ENCODE measurements at places on chromosomes 7 and 10. TPM values are rescaled to one million over a fixed set of nuclear protein-coding genes. Genes with fewer than 3 reads are reported as not detected.
A peak's percentile ranks its signal among the peaks of the same experiment; 100 is the strongest.

Gene CAPZA2
- polyA plus RNA-seq, result 170 TPM

Gene KIF5B
- 29.6 TPM for polyA plus RNA-seq

Gene TMEM184A
- not detected for polyA plus RNA-seq

DNA sequence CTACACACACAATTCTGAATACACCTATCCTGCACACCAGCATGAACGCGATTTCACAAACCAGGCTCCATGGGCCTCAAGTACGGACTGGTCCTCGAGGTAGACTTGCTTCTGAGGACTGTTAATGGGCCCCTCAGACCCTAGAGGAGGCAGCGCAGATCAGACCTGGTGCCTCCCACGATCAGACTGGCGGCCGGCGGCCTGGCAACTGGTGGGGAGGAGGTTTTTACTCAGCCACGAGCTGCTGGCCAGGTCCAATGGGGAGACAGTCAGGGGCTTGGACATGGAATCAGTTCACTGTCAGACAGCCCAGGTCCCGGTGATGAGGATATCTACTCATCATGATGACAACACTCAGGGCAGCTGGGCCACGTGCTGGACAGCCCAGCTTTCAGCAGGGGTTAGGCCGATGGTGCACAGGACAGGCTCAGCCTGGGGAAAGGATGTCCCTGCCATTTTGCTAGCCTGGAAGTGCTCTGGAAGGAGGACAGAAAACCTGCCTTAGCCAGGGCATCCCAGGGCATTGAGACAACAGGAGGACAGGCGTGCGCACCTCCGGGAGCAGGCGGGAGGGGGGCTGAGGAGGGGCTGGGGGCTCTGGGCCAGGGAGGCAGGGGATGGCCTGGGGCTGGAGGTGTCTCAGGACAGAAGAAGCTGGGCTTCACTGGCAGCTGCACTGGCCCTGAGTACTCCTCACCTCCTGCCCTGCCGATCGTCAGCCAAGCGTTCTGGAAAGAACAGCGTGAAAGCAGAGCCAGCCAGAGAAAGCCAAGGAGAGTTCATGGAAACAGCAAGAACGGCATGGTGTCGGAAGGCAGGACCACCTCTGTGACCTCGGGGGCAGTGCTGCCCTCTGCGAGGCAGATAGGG lies 48.0 kb upstream of the RASGEF1A start:
- DNase-seq, result no peak

DNA sequence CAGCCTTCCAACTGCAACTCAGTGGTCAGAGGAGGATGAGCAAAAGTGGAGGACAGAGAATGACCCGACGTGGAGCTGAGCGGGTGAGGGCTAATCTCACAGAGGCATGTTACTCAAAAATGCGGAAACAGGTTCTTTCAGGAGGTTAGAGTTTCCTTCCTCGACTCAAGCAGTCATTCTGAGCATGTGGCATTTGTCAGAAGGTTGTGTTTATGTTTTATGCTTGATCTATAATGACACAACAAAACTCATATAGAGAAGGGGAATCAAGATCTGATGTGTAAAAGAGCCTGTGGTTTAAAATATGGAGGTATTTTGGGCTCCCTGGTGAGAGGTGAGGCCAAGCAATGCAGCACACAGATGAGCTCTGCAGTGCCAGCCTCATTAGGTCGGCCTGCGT lies 311.4 kb downstream of the ADARB2 start:
- no peak for DNase-seq

DNA sequence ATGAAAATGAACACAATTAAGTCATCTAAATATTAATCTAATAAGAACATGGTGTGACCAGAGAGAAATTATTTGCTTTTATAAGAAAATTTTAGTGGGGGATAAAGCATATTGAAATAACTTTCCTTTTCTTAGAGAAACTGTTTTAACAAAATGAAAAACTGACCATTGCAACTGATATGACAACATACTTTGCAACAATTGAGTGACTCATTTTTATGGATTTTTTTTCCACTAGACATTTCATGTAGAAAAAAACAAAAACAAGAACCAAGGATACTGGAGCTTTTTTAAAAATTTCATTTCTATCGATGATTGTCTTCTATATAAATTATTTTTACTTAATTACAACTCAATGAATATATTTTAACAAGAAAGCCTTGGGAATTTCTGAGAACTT lies 90.0 kb downstream of the C1GALT1 start:
- no peak for DNase-seq

DNA sequence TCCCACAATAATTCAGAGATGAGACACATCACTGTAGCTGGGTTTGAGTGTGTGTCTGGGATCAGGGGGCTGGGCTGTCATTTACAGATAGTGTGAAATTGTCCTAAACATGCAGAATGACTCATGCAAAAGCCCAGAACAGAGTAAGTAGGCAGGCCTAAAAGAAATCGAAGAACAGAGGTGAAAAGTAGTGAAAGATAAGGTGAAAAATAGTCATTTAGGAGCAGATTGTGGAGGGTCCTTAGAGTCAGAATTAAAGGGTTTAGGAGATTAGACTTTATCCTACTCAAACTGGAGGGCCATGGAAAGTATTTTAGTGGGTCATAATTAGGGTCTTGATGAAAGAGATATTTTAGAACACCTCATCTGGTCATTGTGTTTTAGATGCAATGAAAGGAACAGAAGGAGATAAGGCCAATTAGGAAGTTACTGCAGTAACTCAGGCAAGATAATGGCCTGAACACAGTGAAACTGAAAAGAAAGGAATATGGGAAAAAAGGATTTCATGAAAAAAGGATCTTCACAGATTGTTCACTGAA lies 58.3 kb upstream of the NEBL start:
- no peak for DNase-seq

- no peak for DNase-seq
These were observed 447 bp upstream of the GPAM start for GRCh38 chr10:112184052-112184371.

GRCh38 chr7:32102432-32102873 lies 32.2 kb upstream of the PDE1C start:
- DNase-seq, result no peak

Gene SPDYE2
- polyA plus RNA-seq, result 1.7 TPM

GRCh38 chr10:50582766-50583762 lies 40.7 kb downstream of the SGMS1 start:
- no peak for DNase-seq

Gene TAS2R3
- not detected for polyA plus RNA-seq

DNA sequence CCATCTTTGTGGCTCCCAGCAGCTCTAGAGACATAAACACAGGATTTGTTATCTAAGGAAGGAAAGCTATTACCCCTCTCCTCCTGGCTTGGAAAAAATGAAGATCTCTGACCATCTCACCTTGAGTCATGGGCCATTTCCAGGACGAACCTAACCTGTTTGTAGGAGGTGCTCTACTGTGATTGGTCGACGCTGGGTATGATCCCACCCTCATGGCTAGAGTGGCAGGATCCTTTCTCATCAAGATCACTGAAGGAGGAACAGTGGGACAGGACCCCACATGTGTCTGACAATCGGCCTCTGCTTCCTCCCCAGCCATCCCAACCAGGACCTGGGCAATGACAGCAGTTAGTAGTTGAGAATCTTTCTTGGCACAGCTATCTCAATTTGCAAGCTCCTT lies 144.1 kb downstream of the EMX2 start:
- no peak for DNase-seq

GRCh38 chr7:102875700-102876295 lies 37.0 kb upstream of the LRRC17 start:
- no peak for DNase-seq

Gene CDNF
- polyA plus RNA-seq, result 1.8 TPM

Gene SEM1
- polyA plus RNA-seq, result 127 TPM

GRCh38 chr7:136312592-136312991 lies 335.4 kb upstream of the MTPN start:
- no peak for DNase-seq

DNA sequence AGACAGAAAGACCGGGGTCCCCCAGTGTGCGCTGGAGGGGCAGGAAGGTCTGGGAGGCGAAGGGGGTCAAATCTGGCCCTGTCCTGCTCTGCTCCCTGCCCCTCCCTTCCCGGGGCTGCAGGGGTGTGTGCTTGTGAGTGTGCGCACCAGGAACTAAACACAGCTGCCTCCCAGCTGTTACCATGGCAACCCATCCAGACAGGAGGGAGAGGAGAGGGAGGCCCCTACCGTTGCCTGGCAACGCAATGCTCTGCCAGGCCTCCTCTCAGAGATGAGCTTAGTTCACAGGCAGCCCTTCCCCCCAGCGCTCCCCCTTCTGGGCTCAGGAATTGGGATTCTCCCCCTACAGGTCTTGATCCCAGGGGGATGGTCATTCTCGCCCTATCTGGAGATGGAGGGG lies 6.1 kb downstream of the NYAP1 start:
- DNase-seq, result peak; percentile 60

DNA sequence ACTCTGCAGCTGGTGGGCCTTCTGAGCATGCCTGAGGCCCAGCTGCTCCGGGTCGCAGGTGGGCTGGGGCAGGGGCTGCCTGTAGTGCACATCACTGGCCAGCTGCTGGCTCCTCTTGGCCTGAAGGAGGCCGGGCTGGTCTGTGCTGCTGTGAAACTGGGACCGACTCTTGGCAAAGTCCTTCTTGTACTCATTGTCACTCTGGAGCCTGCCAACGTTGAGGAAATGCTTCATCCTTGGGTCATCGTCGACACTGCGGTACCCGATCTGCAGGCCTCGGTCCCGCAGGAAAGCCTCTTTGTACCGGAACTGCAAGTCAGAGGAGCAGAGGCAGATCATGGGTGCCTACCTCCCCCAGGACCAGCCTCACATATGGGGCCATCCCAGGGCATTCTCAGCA lies 37.7 kb downstream of the HABP2 start:
- no peak for DNase-seq

DNA sequence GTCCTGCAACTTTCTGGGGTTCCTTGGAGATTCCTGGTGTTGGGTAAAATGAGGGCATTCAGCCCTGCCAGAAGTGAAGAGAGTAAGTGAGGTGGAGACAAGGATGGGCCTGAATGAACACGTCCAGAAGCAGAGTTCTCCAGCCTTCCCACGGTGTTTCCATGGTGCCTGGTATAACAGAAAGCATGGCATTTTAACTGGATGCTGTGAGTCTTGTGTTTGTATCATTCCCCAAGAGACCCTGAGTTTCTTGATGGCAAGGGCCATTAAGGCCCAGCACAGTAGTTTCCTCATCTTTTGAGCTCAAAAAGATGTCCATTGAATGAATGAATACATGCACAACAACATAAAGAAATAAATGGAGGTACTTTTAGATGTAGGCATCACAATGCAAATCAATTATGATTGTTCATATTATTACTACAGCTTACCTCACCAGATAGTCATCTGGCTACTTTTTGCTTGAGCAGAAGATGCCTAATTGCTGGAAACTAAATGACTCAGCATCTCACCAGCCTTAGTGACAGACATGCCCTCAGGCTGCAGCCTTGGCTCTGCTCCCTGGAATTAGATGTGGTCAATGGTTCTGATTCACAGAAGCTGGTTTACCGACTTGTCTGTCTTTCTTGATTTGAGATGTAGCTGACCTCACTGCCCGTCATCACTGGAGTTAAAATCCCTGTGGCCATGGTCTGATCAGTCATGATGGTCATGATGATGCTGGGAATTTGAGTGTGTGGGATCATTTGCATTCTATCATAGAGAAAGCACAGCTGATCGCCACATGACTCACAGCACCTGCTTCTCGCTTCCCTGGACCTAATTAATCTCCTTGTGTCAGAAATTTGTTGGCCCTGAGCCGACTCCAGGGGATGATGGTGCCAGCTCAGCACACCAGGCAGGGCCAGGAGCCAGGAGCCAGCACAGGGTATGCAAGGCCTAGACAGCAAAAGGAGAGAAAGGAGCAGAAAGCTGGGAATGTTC lies 83.9 kb downstream of the CXCL12 start:
- DNase-seq, result no peak

- DNase-seq, result no peak
These were observed 187.0 kb downstream of the PPP1R17 start for GRCh38 chr7:31873816-31874597.

DNA sequence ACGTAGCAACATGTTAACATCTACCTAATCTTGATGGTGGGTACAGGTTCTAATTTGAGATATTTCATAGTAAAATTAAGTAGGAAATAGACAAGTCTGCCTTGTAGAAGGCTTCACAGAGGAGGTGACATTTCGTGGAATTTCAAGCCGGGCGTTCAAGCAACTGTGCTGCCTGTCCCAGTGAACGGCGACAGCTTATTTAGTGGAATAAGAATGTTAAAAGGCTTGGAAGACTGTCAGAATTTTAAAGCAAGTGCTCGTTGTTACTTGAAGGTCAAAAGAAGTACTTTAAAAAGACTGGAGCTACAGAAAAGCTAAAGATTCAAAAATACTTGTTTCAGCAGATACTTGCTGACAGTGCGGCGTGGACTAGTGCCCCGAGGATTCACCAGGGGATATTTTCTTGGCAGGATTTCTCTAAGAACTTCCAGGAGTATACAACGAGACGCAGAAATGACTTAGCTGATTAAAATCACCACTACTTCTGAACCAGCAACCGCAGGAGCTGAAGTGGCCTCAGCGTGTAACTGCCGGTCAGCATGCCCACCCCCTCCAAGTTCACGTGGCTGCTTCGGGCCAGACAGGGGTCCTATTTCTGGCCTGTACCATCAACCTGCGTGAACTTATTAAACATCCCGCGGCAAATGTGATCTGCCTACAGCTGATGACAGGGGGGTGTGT lies 46.5 kb downstream of the CTBP2 start:
- no peak for DNase-seq

DNA sequence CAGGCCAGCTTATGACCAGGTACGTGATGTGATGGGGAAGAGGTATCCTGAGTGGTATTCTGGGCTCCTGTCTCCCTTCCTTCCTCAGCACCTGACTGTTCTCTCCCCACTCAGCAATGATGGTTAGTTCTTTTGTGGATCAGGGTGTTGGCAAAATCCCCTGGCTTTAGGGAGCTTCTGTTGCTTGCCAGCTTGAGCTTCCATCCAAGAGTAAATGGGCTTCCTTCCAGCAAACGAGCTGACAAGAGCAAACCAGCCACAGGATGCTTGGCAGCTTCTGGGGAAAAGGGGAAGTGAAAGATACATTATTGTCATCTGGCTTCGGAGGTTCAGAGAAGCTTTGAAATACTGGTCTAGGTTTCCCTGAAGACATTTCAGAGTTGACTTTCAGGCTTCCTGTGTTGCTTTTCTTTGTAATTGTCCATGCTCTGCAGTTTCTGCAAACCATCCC lies 5.2 kb downstream of the DUSP5 start:
- DNase-seq, result no peak

GRCh38 chr7:129356176-129356575 lies 78.1 kb upstream of the STRIP2 start:
- no peak for DNase-seq

- DNase-seq, result no peak
These were observed 288.9 kb upstream of the KLF6 start for GRCh38 chr10:4073912-4074311.

- no peak for DNase-seq
These were observed 649.6 kb downstream of the LRMDA start for GRCh38 chr10:76080991-76081390.

- no peak for DNase-seq
These were observed 4.7 kb downstream of the ZNF503 start for GRCh38 chr10:75396631-75397495.

Gene ODAD2
- not detected for polyA plus RNA-seq

- DNase-seq, result no peak
These were observed 27.6 kb downstream of the ANKRD7 start for GRCh38 chr7:118252087-118252486.

Gene NXPH1
- polyA plus RNA-seq, result not detected

Gene SORCS3
- polyA plus RNA-seq, result not detected

Gene TLL2
- polyA plus RNA-seq, result not detected
